ENCODE measurements at places on chromosomes 3 and 15.

DNA sequence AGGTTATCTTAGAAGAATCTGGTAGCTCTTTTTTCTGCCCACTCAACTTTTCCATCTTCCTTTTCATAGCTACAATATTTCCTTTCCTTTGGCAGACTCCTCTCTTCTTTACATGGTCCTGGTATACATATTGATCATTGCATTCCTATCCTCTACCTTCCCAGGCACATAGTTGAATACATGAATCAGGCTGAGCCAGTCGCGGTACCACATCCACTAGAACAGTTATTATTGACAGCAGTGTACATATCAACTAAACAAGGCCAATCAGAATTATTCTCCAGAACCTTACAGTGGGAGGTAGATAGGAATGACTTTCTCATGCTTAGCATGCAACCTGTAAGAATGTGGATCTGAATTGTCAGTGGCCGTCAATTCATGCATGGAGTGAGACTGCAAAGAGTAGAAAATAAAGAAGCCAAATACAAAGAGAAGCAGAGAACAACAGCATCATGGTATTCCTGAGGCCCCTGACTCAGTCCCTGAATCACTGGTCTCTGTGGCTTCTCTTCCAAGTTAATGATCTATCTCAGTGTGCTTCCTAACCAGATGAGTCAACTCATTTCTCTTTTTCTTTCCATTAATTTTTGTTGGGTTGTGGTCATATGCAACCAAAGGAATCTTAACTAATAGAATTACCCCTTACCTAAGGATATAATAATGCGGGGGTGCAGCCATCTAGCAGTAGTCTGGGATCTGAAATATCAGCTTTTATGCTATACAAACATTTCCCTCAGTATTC is 60.9 kb upstream of the DCBLD2 start:
- DNase-seq: no peak

DNA sequence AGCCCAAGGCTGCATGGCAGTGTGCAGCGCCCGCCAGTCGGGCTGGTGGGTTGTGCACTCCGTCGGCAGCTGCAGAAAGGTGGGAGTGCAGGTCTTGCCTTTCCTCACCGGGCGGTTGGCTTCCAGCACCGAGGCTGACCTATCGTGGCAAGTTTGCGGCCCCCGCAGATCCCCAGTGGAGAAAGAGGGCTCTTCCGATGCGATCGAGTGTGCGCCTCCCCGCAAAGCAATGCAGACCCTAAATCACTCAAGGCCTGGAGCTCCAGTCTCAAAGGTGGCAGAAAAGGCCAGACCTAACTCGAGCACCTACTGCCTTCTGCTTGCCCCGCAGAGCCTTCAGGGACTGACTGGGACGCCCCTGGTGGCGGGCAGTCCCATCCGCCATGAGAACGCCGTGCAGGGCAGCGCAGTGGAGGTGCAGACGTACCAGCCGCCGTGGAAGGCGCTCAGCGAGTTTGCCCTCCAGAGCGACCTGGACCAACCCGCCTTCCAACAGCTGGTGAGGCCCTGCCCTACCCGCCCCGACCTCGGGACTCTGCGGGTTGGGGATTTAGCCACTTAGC is 4.3 kb downstream of the ISL2 start:
- peak; percentile 57 for DNase-seq

DNA sequence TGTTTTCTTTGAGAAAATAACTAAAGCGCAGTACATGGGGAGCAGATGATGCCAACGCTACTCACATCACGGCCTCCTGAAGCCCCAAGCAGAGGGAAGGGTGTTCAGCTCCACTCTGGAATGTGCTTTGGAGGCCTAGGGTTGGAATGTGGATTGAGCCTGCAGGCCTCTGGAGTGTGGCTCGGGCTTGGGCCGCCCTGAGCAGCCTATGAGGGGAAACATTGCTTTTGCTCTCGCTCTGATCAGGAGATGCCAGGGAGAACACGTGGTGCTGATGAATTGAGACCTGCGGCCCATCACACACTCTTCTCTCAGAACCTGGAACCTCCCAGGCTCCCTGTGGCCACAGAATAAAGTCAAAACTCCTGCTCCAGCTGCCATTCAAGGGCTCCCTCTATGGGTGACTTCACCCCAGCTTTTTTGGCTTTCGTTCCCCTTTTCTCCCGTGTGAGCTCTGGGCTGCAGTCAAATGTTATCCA is 23.3 kb downstream of the CCDC13 start:
- no peak for DNase-seq

- no peak for DNase-seq
Observed at GRCh38 chr3:186318135-186318534, 43.9 kb downstream of the DGKG start.

- no peak for DNase-seq
Observed at GRCh38 chr3:170488802-170489201, 70.1 kb downstream of the CLDN11 start.

DNA sequence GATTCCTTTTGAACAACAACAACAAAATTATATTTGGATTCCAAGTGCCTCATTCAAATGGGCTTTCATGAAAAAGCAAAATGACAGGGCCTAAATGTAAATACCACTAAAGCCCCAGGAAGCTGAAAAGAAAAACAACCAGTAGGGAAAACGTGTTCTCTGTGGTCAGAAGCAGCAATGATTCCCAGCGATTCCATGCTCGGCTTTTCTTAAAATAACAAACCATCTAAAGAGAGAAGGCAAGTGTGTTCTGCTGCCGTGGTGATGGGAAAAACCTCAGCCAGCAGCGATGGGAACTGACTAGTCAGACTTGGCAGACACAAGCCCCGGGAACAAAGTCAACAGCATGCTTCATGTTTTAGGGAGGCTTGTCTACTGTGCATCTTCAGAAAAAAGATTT is 153.6 kb downstream of the TNIK start:
- no peak for DNase-seq

GRCh38 chr15:29123991-29124390 is 145.6 kb downstream of the NSMCE3 start:
- no peak for DNase-seq

DNA sequence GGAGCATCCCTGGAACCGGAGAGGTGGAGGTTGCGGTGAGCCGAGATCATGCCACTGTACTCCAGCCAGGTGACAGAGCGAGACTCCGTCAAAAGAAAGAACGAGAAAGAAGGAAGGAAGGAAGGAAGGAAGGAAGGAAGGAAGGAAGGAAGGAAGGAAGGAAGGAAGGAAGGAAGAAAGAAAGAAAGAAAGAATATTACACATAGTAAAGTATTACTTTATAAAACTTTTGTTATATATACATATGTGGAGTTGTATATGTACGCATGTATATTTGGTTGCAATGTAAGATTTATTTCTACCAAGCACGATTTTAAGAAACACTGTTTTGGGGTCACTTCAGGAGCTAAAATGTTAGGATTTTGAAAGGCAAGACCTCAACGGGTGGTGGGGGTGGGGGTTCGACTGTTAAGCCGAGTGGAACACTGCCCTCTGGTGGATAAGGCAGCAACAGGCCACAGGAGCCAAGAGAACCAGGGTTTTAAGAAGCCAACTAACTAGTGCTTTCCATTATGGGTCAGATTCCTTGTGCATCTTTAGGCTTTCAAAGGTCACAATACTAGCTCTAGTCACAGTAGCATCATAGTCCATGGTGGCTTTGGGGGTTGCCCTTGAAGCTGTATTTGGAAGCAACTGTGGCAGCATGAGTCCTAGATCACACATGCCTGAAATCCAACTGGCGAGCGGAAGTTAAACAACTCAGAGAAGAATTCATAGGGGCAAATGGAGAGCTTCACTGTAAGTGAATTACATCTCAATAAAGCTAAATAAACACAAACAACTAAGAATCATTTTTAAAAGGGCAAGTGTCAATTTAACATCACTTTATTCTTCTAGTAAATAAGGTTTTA is 22.5 kb downstream of the GLB1 start:
- peak; percentile 71 for DNase-seq

DNA sequence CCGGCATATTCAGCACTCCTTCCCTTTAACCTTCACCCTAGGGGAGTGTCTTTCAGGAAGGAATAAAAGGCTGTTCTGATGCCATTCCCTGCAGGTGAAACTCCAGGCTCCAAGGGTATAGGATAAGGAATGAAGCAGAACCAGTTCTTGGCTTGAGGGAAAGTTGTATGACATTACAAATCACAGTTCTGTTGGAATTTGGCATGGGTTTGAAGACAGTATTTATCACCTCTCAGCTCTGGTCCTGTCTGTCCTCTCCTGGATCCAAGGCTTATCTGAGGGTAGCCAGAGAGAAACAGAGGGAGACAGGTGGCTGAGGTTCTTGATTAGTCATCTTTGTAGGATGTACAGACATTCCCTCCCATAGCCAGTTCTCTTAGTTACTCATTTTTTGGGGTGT is 37.1 kb downstream of the RAB11A start:
- no peak for DNase-seq

- no peak for DNase-seq
Observed at GRCh38 chr3:196009456-196009855, 72.4 kb downstream of the TFRC start.

GRCh38 chr3:31661993-31662670 is 129.4 kb downstream of the STT3B start:
- no peak for DNase-seq

DNA sequence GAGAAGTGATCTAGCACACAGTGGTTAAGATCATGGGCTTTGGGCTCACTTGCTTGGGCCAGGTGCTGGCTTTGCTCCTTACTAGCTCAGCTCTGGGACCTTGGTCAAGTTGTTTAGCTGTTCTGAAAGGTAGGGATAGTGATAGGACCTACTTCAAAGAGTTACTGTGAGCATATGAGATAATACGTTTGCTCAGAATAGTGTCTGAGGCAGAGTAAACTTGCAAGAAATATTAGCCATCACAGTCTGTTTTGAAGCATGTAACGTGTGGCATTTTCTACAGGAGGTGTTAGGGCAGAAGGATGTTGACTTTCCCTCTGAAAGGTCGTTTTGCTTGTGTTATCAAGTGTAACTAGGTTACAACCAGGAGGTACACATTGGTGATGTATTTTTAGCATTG is 34.5 kb upstream of the NFKBIZ start:
- DNase-seq: no peak

GRCh38 chr15:92818651-92819277 is 81.4 kb upstream of the CHD2 start:
- no peak for DNase-seq

DNA sequence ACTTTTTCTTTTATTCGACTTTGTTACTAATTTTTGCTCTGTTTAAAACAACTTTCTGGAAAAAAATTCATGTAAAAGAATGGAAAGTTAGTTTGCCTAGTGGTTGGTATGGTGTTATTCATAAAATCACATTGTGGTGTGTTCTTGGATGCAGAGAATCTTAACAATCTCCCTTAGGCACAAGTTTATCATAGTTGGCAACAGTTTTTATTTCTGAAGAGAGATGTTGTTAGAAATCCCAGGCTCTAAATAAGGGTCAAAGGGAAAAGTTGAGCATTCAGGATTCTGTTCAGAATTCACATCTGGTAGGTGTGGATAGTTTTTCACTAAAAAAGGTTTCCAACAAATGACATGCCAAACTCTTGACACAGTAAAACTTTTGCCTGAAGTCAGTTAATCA is 6.4 kb downstream of the DUT start:
- DNase-seq: no peak

DNA sequence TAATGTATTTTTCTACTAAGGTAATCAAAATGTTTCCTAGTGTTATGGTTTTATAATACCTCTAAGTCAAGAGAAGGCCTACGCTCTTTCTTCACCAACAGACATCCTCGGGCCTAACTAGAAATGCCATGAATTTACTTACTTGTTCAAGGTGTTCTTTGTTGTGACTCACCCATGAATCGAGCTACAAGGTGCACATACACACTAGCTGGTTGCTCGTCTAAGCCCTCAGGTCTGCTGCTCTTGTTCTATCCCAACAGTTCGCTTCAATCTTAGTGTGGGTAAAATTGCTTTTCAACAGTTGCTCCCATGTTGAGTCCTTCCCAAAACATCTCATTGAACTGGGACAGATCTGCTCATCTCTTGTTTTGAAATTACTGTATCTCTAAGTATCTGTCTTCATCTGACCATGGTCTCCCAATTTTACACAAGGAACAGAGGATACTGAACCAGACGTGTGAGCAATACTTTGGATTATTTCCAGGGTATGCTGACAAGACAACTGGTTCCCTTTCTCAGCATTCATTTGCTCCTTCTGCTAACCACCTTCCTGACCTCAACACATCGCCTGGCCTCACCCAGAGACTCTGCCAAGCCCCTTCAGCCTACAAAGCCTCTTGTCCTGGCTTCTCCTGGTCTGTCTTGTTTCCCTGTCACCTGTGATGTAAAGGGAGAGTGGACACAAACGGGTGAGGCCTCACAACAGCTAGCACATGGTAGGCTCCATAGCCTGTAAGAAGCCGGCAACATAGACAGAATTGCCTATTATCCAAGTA is 84.2 kb downstream of the NEDD4 start:
- no peak for DNase-seq

- no peak for DNase-seq
Observed at GRCh38 chr3:130692455-130692854, 54.2 kb downstream of the PIK3R4 start.

GRCh38 chr15:45121706-45122417 is 7.7 kb downstream of the DUOXA2 start:
- DNase-seq: no peak

DNA sequence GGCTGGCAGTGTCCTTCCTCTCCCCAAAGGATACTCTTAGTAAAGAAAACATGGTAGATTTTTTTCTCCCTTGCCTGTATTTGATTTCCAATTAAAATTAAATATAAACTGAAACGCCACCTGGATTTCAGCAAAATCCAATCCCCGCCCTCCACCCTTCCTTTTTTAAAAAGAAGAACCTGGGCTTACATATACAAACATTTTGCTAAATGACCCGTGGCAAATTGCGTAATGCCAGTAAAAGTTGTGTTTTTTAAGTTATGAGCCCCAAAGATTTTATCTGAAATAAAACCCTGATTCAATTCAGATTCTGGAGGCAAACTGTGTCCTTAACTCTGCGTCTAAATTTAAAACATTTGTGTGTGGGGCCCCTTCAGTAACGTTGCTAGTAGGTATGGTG is 403.0 kb downstream of the FOXP1 start:
- DNase-seq: no peak

- no peak for DNase-seq
Observed at GRCh38 chr3:130645261-130645660, 101.4 kb downstream of the PIK3R4 start.

- no peak for DNase-seq
Observed at GRCh38 chr15:81312790-81313543, 11.0 kb downstream of the STARD5 start.
